ENCODE measurements at places on chromosomes 5 and 9. TPM values are rescaled to one million over a fixed set of nuclear protein-coding genes. Genes with fewer than 3 reads are reported as not detected.

The FER gene
- 29.4 TPM for total RNA-seq

The BSPRY gene
- total RNA-seq: 6.5 TPM

The GLRA1 gene
- total RNA-seq: not detected

The IL4 gene
- total RNA-seq: not detected

The RAD23B gene
- total RNA-seq: 133 TPM

The ADRA1B gene
- total RNA-seq: not detected

Measured in tracheal epithelial cell (primary cell).